ENCODE measurements at places on chromosomes 4 and X.

- DNase-seq = no peak
Measured at GRCh38 chr4:58551676-58552075, 1441.5 kb upstream of the IGFBP7 start.

DNA sequence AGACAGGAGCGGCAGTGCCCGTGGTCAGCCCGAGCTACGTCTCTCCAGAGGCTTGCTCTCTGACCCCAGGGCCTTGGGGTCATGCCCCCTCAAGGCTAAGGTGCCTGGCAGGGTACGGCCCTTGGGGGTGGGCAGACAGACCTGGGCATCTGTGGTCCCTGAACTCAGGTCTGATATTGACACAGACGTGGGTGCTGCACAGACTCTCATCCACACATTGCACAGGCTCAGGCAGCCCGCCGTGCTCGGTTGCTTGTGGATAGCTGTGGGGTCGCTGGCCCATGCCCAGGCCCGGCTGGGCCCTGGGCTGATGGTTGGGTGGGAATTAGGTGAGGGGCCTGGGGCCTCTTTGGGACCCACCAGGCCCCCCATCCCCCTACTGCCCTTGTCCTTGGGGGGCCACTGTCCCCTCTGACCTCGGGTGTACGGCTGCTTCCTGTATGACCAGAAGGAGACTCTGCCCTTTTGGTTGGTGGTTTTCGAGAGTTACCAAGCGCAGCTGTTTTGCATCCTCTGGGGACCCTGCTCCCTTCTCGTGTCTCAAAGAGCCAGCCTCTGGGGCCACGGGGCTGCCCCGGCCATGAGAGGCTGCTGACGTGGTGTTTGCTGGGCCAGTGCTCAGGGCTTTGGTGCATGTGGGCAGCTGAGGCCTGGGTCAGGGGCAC, 10.1 kb downstream of the FGFRL1 start:
- DNase-seq = no peak

DNA sequence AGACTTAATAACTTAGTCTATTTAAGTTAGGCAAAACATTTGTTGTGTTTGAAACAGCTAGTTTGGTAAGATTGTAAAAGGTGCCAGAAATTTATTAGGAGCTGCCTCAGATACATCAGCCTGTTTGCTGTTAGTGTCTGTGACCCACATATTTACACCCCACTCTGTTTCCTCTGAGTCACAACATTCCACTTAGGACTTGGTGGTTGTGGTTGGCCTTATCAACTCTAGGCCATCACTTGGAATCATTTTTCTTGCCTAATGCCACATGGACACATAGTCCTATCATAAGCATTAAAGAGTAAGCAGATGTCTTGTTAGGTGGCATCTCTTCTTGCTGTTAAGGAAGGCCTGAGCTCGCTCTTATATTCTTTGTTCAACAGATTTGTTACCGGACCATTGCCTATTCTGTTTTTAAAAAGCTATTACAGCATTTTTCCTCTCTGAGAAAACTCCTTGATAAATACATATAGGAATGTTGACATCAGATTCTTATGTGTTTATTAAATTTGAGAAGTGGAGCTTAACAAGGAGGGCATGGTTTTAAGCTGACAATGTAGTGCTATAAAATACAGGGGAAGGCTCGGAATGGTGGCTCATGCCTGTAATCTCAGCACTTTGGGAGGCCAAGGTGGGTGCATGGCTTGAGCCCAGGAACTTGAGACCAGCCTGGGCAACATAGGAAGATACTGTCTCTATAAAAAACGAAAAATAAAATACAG, 51.2 kb upstream of the PGRMC2 start:
- DNase-seq = peak; percentile 94

- DNase-seq = no peak
Measured at GRCh38 chr4:94757192-94758140, at the start of gene BMPR1B. Gene BMPR1B (plus strand): TSS chr4:94757955. CDS start chr4:95104425, 346,470 bp downstream.
